ENCODE measurements at places on chromosomes 2 and 18. TPM values are rescaled to one million over a fixed set of nuclear protein-coding genes. Genes with fewer than 3 reads are reported as not detected.
A peak's percentile ranks its signal among the peaks of the same experiment; 100 is the strongest.

DNA sequence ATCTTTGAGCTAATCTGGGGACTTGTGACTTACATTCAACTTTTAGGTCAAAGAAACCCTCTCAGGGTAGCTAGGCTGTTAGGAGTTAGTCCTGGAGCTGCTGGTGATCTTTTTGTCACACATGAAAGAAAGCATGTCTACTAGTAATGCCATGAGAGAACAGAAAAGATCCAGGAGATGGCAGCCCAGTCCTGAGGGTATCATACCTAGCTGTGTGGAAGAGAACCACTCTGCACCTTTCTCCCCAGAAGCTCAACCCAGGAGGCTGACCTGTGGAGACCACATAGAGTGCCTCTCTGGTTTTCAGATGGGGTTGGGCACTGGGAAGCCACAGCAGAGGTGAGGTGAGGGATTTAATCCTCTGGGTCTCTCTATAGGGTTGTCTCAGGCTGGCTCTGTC lies 460.2 kb upstream of the UBE2E3 start:
- no peaks in the 10 kb centered on the region for H3K4me1 ChIP-seq
- no peaks in the 10 kb centered on the region for H3K27me3 ChIP-seq
- DNase-seq, result no peak
- H3K36me3 ChIP-seq, result no peaks in the 10 kb centered on the region
- H3K4me3 ChIP-seq, result no peak overlapping the region

DNA sequence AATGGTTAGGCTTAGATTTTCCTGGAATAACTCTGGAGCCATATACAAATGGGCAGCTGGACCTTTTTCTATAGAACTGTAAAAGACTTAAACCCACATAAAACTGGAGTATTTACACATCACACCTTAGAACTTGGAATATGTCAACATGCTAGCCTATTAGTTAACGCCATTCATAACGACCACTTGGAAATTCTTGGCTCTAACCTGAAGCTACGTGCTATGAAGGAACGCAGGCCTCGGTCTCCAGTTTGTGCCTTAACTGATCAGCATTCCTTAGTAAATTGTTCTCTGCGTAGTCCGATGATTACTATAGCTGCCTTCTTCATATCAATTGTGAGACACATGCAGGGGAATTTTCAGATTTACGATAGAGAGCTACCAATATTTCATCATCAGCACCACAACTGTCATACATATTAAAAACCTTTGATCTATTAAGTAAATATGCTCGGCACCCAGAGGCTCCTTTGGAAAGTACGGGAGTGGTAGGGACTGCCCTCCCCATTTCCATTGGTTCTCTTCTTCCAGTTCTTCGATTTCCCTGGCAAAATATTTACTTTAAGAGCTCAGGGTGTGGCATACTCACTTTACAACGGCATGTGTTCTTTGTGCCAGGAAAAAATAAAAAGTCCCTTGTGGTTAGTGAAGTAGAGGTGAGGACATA lies 17.5 kb upstream of the CCL20 start:
- H3K36me3 ChIP-seq, result no peaks in the 10 kb centered on the region
- H3K4me1 ChIP-seq, result no peaks in the 10 kb centered on the region
- DNase-seq, result no peak

GRCh38 chr18:12066910-12067511 lies 26.6 kb upstream of the ANKRD62 start:
- H3K36me3 ChIP-seq, result peaks cover 7% of the 10 kb centered on the region
- peaks cover 3% of the 10 kb centered on the region for H3K27me3 ChIP-seq
- H3K4me1 ChIP-seq, result no peaks in the 10 kb centered on the region
- no peak overlapping the region for H3K27ac ChIP-seq

- no peaks in the 10 kb centered on the region for H3K36me3 ChIP-seq
- H3K27me3 ChIP-seq, result no peaks in the 10 kb centered on the region
- no peak overlapping the region for H3K27ac ChIP-seq
- no peak overlapping the region for H3K4me3 ChIP-seq
Observed at GRCh38 chr2:24652265-24653182, 140.7 kb downstream of the PTRHD1 start.

GRCh38 chr2:234257859-234258561 lies 207.5 kb downstream of the SPP2 start:
- no peaks in the 10 kb centered on the region for H3K4me1 ChIP-seq
- H3K27me3 ChIP-seq, result peaks cover 2% of the 10 kb centered on the region
- no peak overlapping the region for H3K4me3 ChIP-seq
- no peaks in the 10 kb centered on the region for H3K36me3 ChIP-seq

DNA sequence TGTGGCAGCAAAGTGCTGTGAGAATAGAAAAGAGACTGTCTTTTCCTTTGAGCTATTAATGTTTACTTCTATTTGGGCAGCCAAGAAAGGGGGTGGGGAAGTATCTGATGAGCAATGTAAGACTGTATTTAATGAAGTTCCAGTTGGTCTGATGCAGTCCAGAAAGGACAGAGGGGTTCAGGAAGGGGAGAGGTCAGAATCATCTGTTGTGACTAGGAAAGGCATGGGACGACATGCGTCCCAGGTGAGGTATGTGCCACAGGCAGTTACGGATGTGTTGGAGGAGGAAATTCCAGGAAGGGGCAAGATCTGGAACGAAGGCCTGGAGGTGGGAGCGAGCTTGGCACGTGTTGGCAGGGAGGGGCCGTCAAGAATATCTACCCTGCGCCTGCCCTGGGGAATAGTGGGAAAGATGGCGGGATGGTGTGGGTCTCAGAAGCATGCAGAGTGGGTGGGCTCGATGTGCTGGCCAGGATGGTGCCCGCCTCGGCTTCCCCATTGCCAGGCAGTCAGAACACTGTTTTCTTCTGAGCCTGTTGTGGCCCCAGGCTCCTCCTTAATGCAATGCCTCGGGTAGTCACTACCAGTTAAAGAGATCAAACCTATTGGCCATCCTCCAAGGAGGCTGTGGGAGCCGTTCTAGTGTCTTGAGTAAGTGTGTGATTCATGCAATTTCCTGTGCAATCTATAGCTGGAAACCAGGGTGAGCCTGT lies 57.8 kb upstream of the TXNDC2 start:
- no peak for DNase-seq
- peaks cover 13% of the 10 kb centered on the region for H3K36me3 ChIP-seq
- no peaks in the 10 kb centered on the region for H3K27me3 ChIP-seq
- H3K4me1 ChIP-seq, result peaks cover 19% of the 10 kb centered on the region
- H3K27ac ChIP-seq, result no peak overlapping the region

DNA sequence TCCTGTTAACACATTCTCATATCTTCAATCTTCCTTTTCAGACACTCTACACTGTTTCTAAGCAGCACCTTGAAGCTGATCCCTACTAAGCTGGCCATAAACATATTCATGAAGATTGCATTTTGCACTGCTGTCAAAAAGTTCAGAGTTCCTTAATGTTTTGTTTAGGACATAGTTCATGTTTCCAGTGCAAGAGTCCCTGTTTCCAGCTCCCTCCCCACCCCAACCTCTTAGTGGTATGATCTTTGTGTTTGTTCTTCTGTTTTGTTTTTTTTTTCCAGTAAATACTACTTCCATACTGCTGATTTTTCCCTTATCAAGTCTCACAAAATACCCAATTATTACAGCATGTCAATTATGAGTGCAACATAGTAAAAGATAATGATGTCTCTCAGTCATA lies 4.1 kb upstream of the SLC40A1 start:
- peaks cover 5% of the 10 kb centered on the region for H3K27me3 ChIP-seq
- no peak for DNase-seq
- H3K4me3 ChIP-seq, result no peak overlapping the region
- no peak overlapping the region for H3K27ac ChIP-seq
- peaks cover 34% of the 10 kb centered on the region for H3K4me1 ChIP-seq
- H3K36me3 ChIP-seq, result no peaks in the 10 kb centered on the region

DNA sequence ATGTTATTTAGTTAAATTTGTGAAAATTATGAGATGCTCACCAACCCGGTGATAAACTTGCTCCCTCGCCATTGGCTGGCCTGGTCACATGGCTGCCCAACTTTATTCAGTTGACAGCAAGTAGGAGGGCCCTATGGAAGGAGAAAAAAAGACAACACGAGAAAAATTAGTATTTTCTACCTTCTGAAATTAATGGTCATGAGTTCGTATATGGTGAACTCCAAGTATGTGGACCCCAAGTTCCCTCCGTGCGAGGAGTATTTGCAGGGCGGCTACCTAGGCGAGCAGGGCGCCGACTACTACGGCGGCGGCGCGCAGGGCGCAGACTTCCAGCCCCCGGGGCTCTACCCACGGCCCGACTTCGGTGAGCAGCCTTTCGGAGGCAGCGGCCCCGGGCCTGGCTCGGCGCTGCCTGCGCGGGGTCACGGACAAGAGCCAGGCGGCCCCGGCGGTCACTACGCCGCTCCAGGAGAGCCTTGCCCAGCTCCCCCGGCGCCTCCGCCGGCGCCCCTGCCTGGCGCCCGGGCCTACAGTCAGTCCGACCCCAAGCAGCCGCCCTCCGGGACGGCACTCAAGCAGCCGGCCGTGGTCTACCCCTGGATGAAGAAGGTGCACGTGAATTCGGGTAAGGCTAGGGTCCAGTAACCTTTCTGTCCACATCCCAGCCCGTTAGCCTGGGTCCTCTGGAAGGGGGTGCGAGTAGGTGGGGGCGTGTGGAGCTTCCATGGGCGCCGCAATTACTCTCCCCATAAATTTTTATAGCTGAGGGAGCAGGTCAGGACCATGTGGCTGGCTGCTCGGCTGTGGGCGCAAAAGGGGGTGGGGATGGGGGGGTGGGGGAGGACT lies at the start of gene HOXD4:
TSS of gene HOXD4 (plus strand) at position 109 of the 846 bp plus-strand sequence. CDS start at position 193, 84 bp downstream.
- H3K4me1 ChIP-seq, result peaks cover 29% of the 10 kb centered on the region
- H3K27ac ChIP-seq, result no peak within 1 kb of the TSS
- peak; percentile 18 for DNase-seq
- peaks cover 57% of the 10 kb centered on the region for H3K27me3 ChIP-seq
- peak within 1 kb of the TSS; percentile 87 for H3K4me3 ChIP-seq
- H3K36me3 ChIP-seq, result peaks cover 11% of the 10 kb centered on the region

GRCh38 chr2:213261715-213262114 lies 22.5 kb upstream of the SPAG16 start:
- H3K4me1 ChIP-seq, result no peaks in the 10 kb centered on the region
- H3K36me3 ChIP-seq, result no peaks in the 10 kb centered on the region
- no peaks in the 10 kb centered on the region for H3K27me3 ChIP-seq
- no peak overlapping the region for H3K4me3 ChIP-seq
- H3K27ac ChIP-seq, result no peak overlapping the region

DNA sequence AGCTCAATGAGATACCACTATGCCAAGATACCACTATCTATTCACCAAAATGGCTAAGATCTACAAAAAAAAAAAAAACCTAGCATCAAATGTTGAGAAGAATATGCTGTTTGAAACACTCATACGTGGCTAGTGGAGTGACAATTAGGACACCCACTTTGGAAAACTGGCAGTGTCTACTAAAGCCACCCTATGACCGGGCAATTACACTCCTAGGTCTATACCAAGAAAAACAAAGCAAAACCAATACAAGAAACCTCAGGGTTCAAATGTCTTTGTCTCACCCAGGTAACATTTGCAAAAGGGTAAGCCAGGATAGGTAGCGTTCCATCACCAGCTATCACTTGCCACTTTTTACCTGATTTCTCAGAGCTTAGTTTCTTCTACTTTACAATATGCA lies 123.6 kb upstream of the CAB39 start:
- no peaks in the 10 kb centered on the region for H3K36me3 ChIP-seq
- H3K4me3 ChIP-seq, result no peak overlapping the region
- DNase-seq, result no peak
- peaks cover 6% of the 10 kb centered on the region for H3K27me3 ChIP-seq
- H3K4me1 ChIP-seq, result peaks cover 22% of the 10 kb centered on the region
- H3K27ac ChIP-seq, result no peak overlapping the region

GRCh38 chr18:23283916-23284430 lies 148.7 kb downstream of the CABLES1 start:
- H3K36me3 ChIP-seq, result no peaks in the 10 kb centered on the region
- no peak overlapping the region for H3K4me3 ChIP-seq
- peaks cover 3% of the 10 kb centered on the region for H3K27me3 ChIP-seq
- peaks cover 61% of the 10 kb centered on the region for H3K4me1 ChIP-seq
- H3K27ac ChIP-seq, result no peak overlapping the region
- DNase-seq, result no peak

- no peaks in the 10 kb centered on the region for H3K36me3 ChIP-seq
- H3K27me3 ChIP-seq, result peaks cover 5% of the 10 kb centered on the region
- H3K27ac ChIP-seq, result no peak overlapping the region
- H3K4me1 ChIP-seq, result peaks cover 16% of the 10 kb centered on the region
Observed at GRCh38 chr2:190718652-190719526, 70.0 kb downstream of the NAB1 start.

DNA sequence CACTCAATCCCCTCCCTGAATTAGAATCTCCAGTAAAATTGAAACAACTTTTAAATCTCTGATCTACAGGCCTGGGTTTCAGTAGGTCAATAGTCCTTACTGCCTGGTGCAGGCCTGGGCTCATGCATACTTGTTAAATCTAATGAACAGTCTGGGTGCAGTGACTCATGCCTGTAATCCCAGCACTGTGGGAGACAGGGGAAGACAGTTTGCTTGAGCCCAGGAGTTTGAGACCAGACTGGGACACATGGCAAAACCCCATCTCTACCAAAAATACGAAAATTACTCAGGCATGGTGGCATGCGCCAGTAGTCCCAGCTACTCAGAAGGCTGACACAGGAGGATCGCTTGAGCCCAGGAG lies 94.7 kb upstream of the SP3 start:
- H3K36me3 ChIP-seq, result peaks cover 13% of the 10 kb centered on the region
- H3K27me3 ChIP-seq, result peaks cover 2% of the 10 kb centered on the region
- no peak overlapping the region for H3K4me3 ChIP-seq
- DNase-seq, result no peak

DNA sequence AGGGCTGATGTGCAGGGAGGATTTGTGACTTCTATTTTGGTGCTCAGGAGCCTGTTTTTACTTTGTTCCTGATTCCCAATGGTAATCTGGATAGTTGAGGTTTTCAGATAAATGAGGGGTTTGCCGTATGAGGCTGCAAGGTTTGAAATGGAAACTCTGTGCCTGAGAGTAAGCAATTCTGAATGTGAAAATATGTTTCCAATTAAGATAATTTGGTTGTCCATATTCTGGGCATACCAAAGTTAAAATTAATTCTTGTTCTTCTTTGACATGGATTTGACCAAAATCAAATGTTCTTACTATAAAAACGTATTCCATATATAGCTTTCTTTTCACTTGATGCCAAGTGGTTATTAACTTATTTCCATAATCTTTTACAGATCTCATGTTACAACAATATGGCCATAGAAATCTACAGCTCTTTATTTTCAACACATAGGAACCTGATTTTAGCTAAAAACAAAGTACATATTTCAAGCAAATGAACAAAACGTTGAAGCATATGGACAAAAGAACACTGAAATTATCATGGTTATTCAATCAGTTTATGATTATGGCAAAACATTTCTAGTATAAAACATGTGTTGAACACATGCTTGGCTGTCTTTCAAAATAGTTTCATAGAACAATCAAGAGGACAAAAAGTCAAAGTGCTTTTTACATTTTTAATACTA lies 63.4 kb upstream of the ARHGAP28 start:
- H3K27ac ChIP-seq, result no peak overlapping the region
- peaks cover 2% of the 10 kb centered on the region for H3K4me1 ChIP-seq
- H3K4me3 ChIP-seq, result no peak overlapping the region
- H3K36me3 ChIP-seq, result no peaks in the 10 kb centered on the region
- no peaks in the 10 kb centered on the region for H3K27me3 ChIP-seq

GRCh38 chr2:63051795-63052333 lies 1.2 kb downstream of the OTX1 start:
- peaks cover 8% of the 10 kb centered on the region for H3K36me3 ChIP-seq
- peaks cover 67% of the 10 kb centered on the region for H3K27me3 ChIP-seq
- peak overlapping the region; percentile 38 for H3K4me3 ChIP-seq
- H3K27ac ChIP-seq, result no peak overlapping the region
- peaks cover 49% of the 10 kb centered on the region for H3K4me1 ChIP-seq

SLC4A3 gene
- total RNA-seq, result 2.1 TPM

CARF gene
- total RNA-seq, result 8.8 TPM

INHA gene
- not detected for total RNA-seq

EFHD1 gene
- total RNA-seq, result 1.6 TPM

RPRM gene
- total RNA-seq, result 6.4 TPM

SDC1 gene
- 3.6 TPM for total RNA-seq
